ENCODE measurements at places on chromosomes 5 and 9.

DNA sequence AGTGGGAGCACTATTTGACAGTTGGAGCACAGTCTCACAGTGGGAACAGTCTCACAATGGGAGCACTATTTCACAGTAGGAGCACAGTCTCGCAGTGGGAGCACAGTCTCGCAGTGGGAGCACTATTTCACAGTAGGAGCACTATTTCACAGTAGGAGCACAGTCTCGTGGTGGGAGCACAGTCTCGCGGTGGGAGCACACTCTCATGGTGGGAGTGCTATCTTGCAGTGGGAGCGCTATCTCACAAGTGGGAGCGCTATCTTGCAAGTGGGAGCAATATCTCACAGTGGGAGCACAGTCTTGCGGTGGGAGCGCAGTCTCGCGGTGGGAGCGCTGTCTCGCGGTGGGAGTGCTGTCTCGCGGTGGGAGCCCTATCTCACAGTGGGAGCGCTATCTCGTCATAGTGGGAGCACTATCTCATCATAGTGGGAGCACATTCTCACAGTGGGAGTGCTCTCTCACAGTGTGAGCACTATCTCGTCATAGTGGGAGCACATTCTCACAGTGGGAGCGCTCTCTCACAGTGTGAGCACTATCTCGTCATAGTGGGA lies 56.1 kb downstream of the MED10 start:
- no peak for DNase-seq

DNA sequence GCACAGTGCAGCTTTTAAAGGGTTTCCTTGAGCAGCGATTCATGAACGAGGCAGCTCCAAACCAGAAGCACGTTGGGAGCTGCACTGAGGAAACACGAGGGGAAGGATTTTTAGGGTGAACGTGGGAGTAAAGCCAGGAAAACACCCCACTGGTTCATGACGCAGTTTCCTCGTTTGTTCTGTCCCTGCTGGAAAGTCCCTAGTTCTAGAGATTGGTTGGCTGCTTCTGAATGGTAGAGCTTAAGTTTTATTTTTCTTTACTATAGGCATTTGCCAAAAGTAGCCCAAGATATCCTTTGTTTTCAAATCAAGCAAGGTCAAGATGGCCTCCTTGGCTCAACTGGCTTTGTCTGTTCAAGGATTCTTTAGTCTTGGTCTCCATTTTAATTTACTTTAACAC lies 116.5 kb upstream of the CACNA1B start:
- DNase-seq, result no peak

GRCh38 chr9:9054354-9054992 lies 1254.9 kb upstream of the DMAC1 start:
- DNase-seq, result no peak

- DNase-seq, result no peak
Measured at GRCh38 chr5:65539827-65540226, 23.1 kb downstream of the CENPK start.

DNA sequence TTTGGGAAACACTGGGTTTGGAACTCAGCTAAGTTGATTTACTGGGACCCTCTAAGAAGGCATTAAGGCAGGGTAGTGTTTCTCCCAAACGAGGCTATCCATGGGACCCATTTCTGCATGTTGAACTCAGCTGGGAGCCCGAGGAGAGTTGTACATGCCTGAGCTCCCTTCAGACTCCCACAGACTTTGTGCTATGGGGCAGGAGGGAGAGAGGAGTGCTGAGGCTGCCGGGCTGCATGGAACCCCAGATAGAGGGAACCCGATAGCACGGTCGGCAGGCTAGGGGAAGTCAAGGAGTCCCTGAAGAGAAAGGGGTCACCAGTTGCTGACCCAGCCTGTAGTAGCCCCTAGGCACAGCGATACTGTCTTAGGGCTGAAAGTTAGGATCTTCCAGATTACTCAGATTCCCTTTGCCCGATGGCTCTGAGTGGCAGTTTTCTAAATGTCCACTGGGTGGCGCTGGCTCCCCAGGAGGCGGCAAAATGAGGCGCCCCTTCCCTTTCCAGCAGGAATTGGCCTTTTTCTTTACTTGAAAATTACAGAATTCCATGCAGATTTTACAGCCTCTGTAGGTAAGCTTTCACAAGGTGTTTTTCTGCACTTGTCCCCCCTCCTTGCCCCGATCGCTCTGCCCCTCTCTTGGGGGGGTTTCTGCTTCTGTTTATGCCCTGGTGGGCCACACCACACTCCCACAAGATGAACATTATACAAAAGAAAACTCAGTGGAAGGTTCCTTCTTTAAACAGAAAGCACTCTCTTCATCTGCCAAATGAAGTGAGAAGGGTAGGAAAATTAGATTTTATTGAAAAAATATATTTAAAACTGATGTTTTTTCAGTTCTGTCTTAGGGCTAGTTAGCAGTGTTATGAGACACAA lies 17.8 kb downstream of the NANS start:
- no peak for DNase-seq

DNA sequence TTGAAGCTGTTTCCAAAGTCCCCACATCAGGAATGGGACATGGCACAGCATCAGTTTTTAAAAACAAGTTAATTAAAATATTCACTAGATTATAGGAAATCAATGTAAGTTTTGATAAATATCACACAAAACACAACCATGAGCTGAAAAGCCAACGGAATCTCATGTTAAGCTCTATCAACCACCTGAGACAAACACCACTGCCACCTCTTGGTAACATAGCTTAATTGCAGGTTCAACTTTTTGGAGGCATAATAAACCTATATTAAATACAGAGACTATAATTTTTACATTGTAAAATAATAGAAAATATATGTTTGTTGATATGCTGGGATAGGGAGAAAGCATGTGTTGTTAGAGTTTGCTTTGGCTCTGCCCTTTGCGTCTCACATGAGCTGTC lies 126.1 kb downstream of the SV2C start:
- DNase-seq, result no peak

DNA sequence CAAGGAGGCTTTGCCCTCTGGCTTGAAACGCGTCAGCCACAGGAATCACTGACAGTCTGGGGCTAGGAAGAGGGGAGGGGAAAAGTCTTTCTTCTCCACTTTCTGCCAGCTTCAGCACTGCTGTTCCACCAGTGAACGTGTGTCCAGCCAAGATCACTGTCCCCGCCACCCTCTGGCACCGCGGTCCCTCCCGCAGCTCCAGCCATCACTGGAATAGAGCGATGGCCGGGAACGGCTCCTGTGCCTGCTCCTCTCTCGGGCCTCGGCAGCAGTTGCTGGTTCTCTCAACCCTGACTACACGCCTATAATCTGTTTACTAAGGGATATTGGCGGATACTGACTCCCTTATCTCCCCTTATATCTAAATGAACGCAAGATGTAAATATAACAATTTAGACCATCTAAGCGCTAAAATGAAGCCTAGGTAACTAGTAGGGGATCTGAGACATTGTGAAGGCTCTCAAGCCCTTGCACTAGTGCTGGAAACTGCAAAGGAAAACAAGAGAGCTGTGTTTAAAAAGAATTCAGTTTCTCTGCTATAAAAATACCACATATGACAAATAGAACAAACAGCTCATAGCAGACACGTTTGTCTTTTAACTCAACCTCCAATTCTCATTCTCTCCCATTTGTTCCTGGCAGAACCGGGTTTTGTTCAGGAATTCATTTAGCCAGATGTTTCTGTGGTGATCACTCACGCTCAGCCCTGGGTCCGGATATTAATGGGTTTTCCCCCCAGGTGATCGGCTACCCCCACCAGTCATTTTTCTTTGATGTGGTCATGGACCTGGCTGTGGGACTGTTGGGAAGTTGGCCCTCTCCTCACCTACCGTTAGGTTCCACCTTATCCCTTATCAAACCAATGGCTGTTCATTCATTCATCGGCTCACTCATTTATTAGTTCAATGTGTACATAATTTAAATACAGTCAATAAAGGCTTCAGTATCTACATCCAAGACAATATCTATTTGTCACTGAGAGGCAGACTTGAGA lies 149.8 kb downstream of the MED10 start:
- no peak for DNase-seq
